Colonic mucosa (tissue), 4 donors: ENCODE measurements at places on chromosomes 4 and X. TPM values are rescaled to one million over a fixed set of nuclear protein-coding genes. Genes with fewer than 3 reads are reported as not detected.
A peak's percentile ranks its signal among the peaks of the same experiment; 100 is the strongest.

DNA sequence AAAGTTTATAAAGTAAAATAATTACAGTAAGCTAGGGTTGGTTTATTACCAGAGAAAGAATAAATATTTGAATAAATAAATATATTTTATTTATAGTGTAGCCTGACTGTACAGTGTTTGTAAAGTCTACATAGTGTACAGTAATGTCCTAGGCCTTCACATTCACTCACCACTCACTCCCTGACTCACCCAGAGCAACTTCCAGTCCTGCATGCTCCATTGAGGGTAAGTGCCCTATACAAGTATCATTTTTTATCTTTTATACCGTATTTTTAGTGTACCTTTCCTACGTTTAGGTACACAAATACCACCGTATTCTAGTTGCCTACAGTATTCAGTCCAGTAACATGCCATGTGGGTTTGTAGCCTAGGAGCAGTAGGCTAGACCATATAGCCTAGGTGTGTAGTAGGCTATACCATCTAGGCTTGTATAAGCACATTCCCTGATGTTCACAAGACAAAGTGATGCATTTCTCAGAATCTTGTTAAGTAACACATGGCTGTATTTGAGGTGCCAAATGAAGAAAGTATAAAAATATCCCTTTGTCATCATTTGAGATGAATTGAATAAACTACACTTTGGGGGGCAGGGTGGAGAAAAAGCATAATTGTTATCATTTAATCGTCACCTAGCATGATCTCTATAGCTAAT, 14.7 kb upstream of the KLHL8 start:
- DNase-seq = no peak

DNA sequence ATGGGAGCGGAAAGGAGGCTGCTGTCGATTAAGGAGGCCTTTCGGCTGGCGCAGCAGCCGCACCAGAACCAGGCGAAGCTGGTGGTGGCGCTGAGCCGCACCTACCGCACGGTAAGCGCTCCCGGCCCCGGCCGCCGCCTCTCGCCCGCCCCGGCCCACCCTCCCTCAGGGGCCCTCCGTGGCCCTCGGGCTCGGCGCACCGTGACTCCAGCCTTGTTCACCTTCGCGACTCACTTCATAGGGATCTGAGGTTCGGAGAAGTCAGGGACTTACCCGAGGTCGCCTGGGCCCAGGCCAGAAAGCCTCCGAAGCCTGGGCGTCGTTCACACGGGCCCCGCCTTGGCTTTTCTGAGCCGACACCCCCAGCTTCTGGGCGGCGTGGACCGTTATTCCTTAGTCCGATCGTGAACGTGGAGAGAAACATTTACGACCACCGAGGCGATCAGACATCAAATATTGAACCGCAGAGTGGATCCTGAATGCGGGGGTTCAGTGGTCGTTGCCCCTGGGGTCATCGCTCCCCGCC, 362 bp downstream of the NCAPG start:
- peak; percentile 41 for DNase-seq

GRCh38 chr4:36445480-36445879, 164.1 kb downstream of the DTHD1 start:
- DNase-seq = no peak

DNA sequence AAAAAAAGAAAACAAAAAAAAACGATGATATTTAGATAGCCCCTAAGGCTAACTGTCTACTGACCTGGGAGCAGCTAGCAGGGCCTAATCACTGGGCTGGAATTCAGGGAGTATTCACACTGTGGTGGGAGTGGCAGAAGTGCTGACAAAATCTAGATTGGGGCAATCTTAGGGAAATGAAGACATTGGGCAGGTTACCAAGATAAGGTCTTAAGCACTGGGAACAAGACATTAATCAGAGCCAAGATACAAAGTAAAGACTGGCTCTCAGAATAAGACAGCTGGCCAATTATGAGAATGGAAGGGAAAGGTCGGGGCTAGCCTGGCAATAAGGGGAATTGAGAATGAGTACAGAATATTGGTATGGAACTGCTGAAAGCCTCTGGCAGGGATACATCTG, 100.2 kb upstream of the GRIA3 start:
- DNase-seq = no peak

The DRD5 gene
- total RNA-seq = 0.13 TPM

DNA sequence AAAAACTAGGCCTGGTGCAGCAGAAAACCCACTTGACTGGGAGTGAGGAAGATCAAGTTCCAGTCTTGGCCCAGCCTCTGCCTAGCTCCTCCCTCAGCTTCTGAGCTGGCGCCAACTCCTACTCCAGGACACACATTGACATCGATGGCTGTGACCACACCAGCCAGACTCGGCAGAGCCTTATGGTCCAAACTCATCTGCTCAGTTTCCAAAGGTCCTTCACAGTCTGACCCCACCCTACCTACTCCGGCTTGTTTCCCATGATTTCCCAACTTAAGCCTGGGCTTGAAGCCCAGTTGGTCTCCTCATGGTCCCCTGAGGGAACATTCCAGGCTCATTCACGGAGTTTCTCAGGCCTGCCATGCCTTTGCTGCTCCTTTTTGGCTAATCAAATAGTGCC, 10.1 kb downstream of the ELF4 start:
- DNase-seq = peak; percentile 67

The CDS1 gene
- 44.2 TPM for total RNA-seq

GRCh38 chr4:168498251-168498650, 1.4 kb downstream of the PALLD start:
- no peak for DNase-seq

The SOX3 gene
- total RNA-seq = not detected
